ENCODE measurements at places on chromosomes 4 and X.

GRCh38 chrX:51182545-51182944 lies 150.1 kb upstream of the NUDT10 start:
- no peak for DNase-seq

DNA sequence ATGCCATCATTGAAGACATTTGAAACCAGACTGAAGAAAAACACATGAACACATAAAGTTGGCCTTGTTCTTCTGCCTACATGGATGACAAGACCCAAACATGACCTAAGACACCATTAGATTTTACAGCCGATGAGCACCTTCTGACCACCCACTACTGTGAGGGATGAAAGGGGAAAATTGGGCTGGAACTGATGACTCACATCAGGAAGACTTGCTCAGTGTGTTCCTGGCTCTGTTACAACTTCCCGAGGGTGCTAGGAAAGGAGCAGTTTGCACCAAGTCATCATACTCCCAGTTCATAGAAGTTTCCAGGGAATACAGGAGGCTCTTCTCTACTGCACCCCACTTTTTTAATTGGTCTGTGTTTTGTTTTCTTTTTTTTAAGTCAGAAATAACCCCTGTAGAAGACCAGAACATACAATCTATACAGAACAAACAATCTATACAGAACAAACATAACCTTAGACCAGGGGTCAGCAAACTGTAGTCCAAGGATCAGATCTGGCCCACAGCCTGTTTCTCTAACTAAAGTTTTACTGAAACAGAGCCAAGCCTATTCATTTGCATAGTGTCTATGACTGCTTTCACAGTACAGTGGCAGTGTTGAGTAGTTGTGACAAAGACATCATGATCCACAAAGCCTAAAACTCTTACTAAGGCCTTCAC lies 25.3 kb downstream of the BTC start:
- DNase-seq: no peak

DNA sequence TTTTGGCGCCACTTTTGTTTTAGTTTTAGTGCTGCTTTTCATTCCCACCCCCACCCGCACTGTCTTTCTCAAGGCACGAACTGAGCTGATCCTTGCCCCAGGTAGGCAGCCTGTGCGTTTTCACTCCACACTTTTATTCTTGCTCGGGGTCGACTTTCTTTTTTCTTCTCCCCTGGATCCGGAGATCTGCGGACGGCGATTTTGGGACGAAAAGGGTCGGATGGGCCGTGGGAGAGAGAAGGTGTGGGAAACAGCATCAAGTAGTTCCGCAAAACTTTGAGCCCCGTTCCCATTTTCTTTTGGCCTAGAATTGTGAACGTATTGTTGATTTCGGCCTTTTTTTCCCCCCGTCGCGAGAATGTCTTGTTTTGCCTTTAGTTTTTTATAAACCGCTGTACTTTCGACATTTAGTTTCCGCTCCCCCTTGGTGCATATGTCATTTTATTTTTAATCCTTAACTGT lies 531 bp downstream of the STAG2 start:
- DNase-seq: no peak

GRCh38 chrX:84099120-84099519 lies 88.9 kb downstream of the RPS6KA6 start:
- DNase-seq: no peak

DNA sequence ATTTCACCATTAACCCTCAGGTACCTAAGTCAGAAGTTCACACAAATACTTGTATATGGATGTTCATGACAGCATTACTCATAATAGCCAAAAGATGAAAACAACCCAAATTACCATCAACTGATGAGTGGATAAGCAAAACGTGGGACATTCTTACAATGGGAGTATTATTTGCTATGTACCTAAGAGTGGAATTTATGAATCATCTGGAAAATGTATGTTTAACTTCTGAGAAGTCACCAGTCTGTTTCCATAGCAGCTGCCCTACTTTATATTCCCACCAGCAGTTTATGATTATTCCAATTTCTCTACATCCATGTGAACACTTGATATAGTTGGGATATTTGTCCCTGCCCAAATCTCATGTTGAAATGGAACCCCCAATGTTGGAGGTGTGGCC lies 1478.9 kb downstream of the PCDH19 start:
- no peak for DNase-seq

DNA sequence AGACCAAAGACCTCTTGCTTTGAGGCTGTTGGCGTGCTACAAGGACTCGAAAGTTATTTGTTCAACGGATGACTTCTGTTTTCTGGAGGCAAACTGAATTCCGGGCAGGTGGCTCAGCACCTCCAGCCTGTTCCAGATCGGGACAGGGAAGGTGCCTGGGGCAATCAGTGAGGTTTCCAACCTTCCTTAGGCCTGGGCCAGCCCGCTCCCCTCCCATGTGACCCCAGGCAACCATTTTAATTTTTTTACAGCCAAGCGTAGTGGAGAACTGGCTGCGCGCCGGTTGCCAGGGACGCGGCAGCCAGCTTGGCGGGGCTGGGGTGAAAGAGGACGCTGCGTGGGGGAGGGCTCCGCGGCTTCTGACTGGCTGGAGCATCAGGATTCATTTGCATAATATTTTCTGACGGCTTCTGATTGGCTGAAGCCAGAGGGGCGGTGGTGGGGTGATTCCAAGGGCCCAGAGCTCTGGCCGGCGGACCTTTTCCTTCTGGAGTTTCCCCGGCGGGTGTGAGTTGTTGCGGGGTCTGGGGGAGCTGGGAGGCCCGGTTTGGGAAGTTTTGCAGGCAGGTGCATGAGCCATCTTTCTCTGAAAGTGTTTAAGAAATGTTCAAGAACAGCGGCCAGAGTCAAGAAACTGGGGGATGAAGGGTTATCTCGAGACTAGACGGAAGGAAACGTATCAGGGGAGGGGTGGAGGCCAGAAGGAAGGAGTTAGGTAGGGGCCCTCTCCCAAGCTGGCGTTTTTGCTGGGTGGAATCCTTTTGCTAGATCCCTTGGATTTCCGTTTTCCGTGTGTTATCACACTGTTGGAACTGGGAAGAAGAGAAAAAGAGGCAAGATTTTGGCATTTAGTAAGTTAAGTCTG lies at the start of gene MID1IP1:
MID1IP1 (plus strand) TSS at position 479 of the 865 bp plus-strand sequence. CDS start 3,488 bp downstream, outside the sequence.
- peak; percentile 71 for DNase-seq

DNA sequence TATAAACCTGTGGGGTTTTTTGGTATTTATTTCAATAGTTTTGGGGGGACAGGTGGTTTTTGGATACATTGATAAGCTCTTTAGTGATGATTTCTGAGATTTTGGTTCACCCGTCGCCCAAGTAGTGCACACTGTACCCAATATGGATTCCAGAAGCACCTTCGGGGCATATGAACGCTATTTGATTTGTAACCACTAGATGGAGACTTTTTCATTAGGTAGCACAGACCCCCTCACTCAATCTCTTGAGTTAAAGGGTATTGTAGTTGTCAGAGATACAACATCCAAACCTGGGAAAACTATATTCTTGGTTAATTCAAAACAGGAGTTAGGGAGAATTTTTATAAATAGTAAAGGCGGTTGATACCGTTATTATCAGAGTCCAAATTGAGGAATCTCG lies 79.8 kb downstream of the SPANXN3 start:
- DNase-seq: no peak

DNA sequence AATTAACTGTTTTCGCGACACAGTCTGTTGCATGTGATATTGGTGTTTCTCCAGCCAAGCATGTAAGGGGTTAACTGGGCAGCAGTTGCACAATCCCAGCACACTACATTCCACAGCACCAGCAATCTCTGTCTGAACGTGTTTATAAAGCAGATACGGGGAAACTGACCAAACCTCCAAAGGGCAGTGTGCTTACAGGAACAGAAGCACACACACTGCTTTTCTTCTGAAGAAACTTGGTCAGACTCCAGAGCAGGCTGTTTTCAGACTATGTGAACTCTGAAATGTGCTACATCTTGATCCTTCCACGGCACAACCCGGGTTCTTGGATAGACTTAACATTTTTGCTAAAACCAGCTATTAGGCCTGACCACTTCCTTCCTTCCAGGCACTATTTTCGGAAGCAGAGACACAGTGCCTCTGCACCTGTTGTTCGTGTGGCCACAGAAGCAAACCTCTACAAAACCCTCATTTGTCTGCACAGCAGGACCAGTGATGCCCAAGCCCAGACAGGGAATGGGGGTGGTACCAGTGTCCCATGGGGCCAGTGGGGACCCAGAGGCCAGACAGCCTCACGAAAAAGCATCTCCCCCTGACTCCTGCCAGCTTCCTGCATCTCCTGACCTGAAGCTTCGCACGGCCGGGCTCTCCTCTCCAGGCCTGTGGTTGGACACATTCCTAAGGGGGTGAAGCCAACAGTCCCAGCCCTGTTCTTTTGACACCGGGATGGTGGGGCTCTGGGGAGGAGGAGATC lies 90.1 kb downstream of the IRF2 start:
- DNase-seq: no peak

DNA sequence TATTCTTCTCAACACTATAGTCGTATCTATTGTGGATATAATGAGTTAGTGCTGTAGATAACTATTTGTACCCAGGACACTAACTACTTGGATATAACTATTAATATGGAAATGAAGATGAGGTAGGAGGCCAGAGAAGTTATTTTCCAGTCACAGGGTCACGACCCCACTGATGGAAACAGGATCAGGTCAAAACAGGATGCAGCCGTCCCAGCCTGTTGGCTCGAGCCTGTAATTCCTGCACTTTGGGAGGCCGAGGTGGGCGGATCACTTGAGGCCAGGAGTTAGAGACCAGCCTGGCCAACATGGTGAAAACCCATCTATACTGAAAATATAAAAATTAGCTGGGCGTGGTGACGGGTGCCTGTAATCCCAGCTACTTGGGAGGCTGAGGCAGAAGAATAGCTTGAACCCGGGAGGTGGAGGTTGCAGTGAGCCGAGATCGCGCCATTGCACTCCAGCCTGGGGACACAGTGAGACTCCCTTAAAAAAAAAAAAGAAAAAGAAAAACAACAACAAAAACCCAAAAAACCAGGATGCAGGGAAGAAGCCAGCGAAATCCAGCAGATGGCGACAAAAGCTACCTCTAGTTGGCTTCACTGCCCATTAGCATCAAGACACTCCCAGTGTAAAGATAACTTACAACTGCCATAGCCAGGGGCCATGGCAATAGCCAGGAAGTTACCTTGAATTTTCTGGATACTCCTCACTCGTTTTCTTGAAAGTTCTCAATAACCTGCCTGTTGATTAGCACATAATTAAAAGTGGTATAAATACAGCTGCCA lies 37.9 kb upstream of the NKAP start:
- no peak for DNase-seq

- DNase-seq: no peak
These were observed 57.3 kb downstream of the GSTCD start for GRCh38 chr4:105765690-105766407.

DNA sequence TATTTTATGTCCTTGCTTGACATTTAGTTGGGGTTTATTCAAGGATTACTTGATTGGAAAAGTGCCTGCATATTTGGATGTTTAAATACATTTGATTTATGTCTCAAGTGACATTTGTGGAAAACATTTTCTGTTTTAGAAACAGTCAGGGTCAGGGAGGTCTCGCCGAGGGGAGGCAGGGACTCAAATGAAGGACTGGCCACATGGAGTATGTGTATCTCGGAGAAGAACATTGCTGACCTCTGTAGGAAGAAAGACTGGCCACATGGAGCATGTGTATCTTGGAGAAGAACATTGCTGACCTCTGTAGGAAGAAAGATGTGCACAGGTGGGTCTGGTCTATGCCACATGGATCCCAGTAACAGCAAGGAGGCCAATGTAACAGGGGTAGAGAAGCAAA lies 233.6 kb downstream of the TRIML1 start:
- no peak for DNase-seq

- no peak for DNase-seq
These were observed 59.9 kb downstream of the TRIML1 start for GRCh38 chr4:188198982-188199792.

DNA sequence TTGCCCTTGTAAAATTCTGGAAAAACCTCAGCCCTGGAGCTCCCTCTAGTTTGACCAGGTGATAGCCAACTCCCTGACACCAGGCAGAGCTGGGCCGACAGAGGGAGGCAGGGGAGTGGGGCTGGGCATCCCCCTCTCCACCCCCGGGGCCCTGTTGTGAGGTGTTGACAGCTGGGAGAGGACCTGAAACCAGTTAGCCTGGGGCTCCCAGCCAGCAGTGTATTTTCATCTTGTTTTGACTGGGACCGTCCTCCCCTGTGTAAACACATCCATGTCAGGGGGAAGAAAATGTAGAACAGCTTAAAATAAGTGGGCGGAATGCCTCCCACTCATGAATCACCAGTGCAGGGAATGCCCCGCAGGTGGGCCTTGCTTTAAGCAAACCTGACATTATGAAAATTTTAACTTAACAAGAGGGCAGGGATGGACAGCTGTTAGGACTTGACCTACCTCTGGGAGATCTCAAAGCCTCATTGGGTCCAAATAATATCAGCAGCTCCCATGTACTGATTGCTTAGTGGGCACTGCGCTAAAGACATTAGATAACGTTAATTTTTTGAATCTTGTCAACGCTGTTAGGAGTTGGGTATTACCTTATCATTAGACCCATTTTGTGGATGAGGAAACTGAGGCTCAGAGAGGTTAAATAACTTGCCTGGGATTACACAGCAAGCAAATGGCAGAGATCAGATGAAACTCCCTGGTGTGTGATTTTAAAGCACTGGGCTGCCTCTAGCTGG lies 45.9 kb downstream of the TSC22D3 start:
- no peak for DNase-seq

Data from stimulated activated CD4-positive, alpha-beta T cell treated with anti-CD3 and anti-CD28 coated beads, Interleukin-4, amount 100 ng/mL, for 1 hour (primary cell).